ENCODE measurements at places on chromosomes 7 and 10.

- DNase-seq: no peak
Measured at GRCh38 chr7:44962483-44963251, 16.1 kb downstream of the MYO1G start.

DNA sequence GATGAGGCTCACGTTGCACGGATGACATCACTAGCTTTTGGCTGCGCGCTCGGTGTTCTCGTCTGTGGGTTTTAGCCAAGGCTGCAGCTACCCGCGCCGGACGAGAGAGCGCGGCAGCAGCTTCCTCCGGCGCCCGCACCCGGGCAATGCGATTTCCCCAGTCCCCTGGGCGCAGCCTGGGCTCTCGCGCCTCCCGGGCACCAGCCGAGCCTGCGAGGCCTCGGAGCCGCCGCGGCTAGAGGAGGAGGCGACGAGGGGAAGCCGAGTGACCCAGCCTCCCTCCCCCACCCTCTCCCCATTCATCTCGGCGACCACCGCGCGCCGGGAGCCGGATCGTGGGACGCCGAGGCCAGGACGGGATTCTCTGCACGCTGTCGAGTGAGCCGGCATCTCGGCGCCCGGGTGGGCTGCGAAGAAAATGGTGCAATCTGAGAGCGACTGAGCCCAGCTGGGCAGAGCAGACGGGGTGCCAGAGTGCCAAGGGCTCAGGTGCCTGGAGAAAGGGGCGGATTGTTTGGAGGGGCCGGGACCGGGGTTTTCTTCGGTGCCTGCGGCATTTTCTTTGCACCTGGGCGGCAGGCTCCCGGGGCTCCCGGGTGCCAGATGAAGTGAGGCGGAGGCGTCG is 1.2 kb upstream of the TMEM178B start:
- DNase-seq: no peak

- DNase-seq: no peak
Measured at GRCh38 chr10:5869156-5869555, 20.5 kb downstream of the ANKRD16 start.

DNA sequence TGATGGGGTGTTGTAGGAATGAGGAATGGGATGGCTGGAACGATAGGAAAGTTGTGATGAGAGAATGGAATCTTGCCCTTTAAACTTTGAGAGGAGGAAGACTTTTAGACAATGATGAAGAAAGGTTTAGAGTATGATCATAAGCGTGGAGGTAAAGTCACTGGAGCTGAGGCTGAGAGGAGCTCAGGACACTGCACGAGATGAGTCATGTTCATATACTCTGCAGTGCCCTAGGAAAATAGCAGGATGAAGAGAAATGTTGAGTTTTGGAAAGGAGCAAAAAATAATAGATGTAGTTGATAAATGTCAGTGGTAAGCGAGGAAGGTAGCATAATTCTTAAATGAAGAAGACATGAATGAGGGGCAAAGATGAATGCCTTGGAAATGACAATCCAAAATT is 28.3 kb upstream of the CUL1 start:
- DNase-seq: no peak

- no peak for DNase-seq
Measured at GRCh38 chr10:62057359-62057758, 155.9 kb downstream of the ARID5B start.

GRCh38 chr7:122702872-122703510 is at the start of gene RNF148:
Gene RNF148 (minus strand): TSS chr7:122702922. CDS start chr7:122702750, 172 bp downstream.
- DNase-seq: no peak

- DNase-seq: no peak
Measured at GRCh38 chr10:75568450-75569130, 137.2 kb downstream of the LRMDA start.

DNA sequence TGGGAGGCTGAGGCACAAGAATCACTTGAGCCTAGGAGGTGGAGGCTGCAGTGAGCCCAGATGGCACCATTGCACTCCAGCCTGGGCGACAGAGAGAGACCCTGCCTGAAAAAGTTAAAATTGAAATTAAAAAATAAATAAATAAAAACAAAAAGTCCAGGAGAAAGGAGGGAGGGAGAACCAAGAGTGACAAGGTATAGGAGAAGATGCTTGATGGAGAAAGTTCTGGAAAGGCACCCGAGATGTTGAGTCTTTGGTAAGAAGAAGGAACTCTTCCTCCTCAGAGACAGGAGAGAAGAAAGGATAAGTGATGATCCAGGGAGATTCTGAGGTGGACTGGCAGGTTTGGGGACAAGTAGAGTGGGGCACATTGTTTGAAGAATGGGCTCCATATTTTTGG is 17.4 kb upstream of the LBX1 start:
- no peak for DNase-seq

- no peak for DNase-seq
Measured at GRCh38 chr10:78923647-78924318, 145.0 kb upstream of the ZMIZ1 start.

DNA sequence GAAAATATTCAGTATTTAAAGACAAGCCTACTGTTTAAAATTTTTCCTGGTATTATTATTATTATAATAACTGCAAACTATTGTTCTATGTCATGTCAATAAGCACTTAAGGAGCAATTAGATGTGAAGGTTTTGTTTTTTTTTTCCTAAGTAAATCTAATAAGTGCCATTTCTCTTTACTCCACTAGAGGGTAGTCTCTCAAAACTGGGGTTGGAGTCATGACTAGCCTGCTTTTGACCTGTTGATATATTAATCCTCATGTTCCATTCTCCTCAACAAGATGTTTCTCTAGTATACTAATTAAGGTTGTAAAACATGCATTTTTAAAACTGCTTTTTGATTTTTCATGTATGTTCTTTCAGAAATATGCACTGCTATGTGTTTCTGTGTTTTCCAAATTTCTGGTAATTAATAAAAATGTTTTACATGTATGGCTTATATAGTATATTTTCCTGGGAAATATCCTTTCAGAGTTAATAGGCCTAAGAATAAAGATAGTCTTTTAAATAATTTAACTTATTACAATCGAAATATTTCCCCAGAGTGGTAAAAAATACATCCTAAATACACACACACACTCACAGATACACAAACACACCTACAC is 1.0 kb upstream of the LRRN3 start:
- no peak for DNase-seq

GRCh38 chr7:103524042-103524907 is 78.3 kb upstream of the SLC26A5 start:
- no peak for DNase-seq

DNA sequence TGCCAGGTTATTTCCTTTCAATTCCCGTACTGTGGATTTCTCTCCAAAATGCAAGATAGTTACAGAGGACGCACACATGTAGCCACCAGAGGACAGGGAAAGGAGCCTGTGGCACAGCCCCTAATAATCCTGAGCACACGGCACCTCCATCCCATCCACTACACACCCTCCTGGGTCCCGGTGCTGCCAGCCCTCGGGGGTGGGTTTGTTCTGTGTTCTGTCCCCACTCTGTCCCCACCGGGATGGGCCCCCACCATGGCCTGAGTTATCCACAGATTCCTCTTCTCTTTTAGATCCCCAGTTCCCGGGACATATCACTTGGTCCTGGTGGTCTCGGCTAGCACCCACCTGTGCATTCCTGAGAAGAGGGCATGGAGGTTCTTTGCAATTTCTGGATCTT is 196.9 kb upstream of the PPP2R2D start:
- no peak for DNase-seq

- no peak for DNase-seq
Measured at GRCh38 chr7:159195946-159196345, 51.3 kb upstream of the VIPR2 start.

- no peak for DNase-seq
Measured at GRCh38 chr10:55051515-55051914, 250.5 kb upstream of the PCDH15 start.

DNA sequence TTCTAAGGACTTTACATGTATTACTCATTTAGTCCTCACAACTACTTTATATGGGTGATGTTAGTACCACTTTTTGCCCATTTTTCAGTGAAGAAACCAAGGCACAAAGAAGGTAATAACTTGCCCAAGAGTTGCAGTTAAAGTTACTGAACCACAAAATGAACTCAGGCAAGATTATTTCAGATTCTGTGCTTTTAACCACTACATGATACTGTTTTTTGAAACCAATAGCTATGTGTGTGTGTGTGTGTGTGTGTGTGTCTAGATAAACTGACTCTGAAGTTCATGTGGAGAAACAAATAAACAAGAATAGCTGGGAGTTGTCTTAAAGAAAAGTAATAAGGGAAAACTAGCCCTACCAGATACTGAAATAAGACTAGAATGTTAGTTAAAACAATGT is 60.8 kb upstream of the OIT3 start:
- no peak for DNase-seq

DNA sequence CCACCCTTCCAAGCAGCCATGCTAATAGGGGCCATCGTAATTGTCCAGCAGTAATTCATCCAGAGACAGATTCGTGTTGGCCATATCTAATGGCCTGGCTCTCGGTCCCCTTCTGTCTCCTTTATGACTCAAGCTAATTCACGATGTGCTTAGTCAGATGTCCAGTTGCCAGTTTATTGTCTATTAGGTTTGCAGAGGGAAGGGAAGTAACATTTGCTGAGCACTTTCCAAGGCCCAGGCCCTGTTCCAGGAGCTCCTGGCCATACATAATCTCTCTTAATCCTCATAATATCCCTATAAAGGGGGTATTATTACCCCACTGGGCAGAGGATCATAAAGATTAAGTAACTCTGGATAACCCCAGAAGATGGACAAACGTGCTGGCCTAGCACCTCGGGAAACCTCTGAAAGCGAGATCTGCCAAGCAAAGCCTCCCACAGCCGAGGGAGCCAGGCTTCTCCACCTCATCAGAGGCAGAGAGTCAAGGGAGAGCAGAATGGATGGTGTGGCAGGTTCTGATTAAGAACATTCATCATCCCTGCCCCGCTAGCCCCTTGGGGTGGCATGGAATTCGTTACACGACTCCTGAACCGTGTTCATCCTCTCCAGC is 153.7 kb downstream of the PLXNA4 start:
- no peak for DNase-seq

- no peak for DNase-seq
Measured at GRCh38 chr10:15787426-15787825, 67.7 kb upstream of the ITGA8 start.

- no peak for DNase-seq
Measured at GRCh38 chr7:73364006-73364728, 36.2 kb downstream of the FKBP6 start.

GRCh38 chr10:99341860-99342490 is 12.8 kb downstream of the CNNM1 start:
- DNase-seq: no peak

GRCh38 chr7:16637379-16637778 is 8.2 kb downstream of the ANKMY2 start:
- no peak for DNase-seq

- no peak for DNase-seq
Measured at GRCh38 chr10:81314471-81314870, 560.5 kb upstream of the NRG3 start.

- no peak for DNase-seq
Measured at GRCh38 chr7:158035343-158035742, 552.3 kb downstream of the PTPRN2 start.

GRCh38 chr10:112967200-112967599 is 17.2 kb downstream of the TCF7L2 start:
- no peak for DNase-seq

DNA sequence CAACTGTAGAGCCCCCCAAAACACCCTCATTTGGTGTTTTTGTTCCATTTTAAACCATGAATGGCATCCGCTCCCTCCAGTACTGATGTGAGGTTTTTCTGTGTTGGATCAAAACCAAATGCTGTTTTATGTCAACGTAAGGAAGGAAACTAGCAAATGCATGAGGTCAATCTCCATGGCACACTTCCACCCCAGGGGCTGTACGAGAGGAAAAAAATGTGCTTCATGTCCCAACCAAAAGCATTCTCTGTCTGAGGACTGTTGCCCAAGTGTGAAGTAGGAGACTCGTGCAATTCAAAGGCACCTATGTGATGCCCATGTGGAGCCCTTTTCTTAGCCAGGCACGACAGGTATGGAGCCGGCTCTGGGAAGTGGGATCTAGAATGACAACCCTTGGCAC is 180.3 kb upstream of the MKI67 start:
- DNase-seq: no peak

DNA sequence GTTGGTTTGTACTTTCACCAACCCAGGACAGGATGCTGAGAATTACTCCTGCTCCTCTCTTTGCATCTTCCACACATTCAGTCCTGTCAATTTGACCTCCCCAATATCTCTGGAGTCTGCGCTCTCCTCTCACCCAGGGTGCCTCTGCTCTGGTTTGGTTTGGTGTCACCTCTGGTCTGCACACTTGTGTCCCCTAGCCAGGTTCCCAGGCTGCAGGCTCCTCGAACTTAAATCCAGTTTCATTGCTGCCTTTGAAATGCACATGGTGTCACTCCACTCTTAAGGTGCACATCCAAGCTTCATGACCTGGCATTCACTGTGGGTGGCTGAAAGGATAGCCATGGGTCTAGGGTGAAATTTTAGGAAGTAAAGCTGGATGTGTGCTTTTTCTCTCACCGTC is 271.6 kb downstream of the RPS24 start:
- no peak for DNase-seq
